Endothelial cell of umbilical vein (primary cell): ENCODE measurements at places on chromosomes 11 and 22. TPM values are rescaled to one million over a fixed set of nuclear protein-coding genes. Genes with fewer than 3 reads are reported as not detected.

DNA sequence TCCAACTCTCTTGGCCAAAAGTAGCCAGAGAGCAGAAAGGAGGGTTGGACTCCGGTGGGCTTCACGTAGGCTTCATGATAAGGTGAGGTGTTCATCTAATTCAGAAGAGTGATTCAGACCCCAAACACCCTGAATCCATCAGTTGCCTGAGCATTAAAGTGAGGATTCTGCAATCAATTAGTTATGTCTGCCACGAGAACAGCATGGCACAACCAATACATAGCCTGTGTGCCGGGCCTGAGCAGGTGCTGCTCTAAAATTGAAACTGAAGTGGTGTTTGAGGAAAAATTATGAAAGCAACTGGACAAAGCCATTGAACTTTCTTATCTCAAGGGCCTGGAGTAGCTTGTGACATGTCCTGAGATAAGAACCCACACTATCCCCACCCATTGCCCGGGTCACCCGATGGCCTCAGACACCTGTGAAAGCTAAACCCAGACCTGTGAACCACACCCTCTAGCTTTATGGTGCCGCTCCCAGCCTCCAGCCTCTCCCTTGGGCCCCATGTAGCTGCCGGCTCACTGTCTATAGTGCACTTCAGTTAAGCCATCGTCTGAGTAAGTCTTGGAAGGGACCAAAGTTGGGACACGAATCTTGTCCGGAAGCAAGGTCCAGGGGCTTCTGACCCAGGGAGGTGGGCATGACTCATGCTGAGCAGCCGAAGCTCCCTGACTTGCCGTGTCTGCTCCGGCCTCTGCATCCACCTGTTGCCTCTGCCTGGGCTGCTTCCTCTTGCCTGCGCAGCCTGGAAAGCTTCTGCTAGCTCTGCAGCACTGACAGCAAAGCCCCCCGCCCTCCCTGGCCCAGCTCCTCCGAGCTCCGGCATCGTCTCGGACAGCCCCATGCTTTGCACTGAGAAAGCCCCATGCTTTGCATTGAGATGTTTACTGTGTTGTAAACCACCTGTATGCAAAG is 5.7 kb upstream of the MYEOV start:
- DNase-seq, result no peak
- no peaks in the 10 kb centered on the region for H3K27me3 ChIP-seq
- no peaks in the 10 kb centered on the region for H3K4me1 ChIP-seq
- no peaks in the 10 kb centered on the region for H3K36me3 ChIP-seq
- no peak overlapping the region for H3K27ac ChIP-seq

- no peaks in the 10 kb centered on the region for H3K4me1 ChIP-seq
- no peak for DNase-seq
- H3K27me3 ChIP-seq, result no peaks in the 10 kb centered on the region
- H3K27ac ChIP-seq, result no peak overlapping the region
These were observed 31.1 kb downstream of the FAM83F start for GRCh38 chr22:40025856-40026255.

DNA sequence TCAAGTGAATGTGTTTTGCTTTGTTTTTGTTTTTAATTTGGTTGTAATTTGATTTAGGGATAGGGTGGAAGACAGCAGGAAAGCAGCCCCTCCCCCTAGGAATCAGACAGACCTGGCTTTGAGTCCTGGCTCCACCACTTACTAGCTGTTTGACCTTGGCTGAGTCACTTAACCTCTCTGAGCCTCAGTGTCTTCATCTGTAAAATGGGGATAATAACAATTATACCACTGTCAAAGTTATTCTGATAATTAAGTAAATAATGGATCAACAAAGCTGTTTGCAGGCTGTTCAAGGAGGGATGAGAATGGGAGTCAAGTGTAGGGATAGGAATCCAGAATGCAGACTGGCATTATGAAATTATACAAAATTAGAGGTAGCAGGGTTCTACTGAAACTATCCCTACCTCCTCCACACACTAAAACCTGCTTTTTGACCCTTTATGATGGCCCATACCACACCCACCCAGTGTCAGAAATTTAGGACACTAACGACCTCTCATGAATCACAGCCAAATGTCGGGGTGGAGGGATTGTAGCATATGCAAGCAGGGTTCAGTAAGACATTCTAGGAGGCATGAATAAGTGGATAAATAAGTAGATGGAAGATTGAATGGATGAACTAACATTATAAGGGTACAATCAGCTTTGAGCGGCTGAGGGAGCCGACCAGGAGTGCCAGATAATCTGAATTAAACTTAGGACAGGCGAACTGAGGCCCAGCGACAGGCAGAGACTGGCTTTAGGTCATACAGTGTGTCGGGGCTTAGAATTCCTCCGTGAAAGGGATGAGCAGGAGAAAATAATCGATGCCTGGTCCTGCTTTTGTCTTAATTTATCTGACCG is 974 bp downstream of the ANAPC15 start:
- no peaks in the 10 kb centered on the region for H3K27me3 ChIP-seq
- H3K36me3 ChIP-seq, result no peaks in the 10 kb centered on the region
- DNase-seq, result no peak

Gene STK33
- 0.63 and 1.1 TPM in 2 replicates for polyA plus RNA-seq

Gene GNAZ
- polyA plus RNA-seq, result 0.44 and 0.45 TPM in 2 replicates

DNA sequence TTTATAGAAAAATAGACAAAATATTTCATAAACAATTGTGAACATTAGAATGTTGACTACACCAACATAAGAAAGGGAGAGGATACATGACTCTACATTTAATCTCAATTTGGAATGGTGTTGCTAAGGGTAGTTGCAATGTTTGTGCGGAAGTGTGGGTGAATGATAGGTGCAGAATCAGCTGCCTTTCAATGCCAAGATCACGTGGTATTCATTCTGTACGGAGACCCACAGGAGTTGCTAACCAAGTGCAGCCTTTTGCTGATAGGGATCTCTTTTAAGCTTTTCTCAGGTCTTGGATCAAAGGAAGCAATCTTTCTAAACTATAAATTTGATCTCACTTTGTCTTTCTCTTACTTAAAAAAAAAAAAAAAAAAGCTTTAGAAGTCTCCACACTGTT is 29.8 kb upstream of the CTSC start:
- no peak overlapping the region for H3K27ac ChIP-seq
- no peaks in the 10 kb centered on the region for H3K27me3 ChIP-seq
- H3K4me1 ChIP-seq, result peaks cover 10% of the 10 kb centered on the region
- no peak for DNase-seq
- H3K36me3 ChIP-seq, result no peaks in the 10 kb centered on the region

DNA sequence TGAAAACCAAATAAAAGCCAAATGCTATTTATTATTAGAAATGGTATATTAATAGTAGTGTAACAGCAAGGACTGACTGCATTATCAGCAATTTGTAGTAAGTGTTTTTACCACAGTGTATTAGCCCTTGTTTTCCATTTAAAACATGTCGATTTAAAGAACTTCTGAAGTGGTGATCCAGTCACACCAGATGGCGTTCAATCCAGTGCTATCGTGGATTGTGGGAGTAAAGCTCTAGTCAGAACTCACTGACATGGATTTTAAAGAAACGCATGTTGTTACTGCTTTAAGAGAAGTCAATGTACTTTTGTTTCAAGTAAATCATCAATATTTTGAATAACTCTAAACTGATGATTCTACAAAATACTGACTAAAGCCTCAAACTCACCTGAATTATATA is 51.1 kb downstream of the LARGE2 start:
- DNase-seq, result no peak
- H3K36me3 ChIP-seq, result peaks cover 9% of the 10 kb centered on the region
- no peaks in the 10 kb centered on the region for H3K4me1 ChIP-seq

GRCh38 chr11:96049426-96049825 is 125.5 kb upstream of the MTMR2 start:
- peaks cover 6% of the 10 kb centered on the region for H3K4me1 ChIP-seq
- H3K36me3 ChIP-seq, result no peaks in the 10 kb centered on the region
- no peaks in the 10 kb centered on the region for H3K27me3 ChIP-seq
- H3K4me3 ChIP-seq, result no peak overlapping the region
